ENCODE measurements at places on chromosomes 5 and 9.

GRCh38 chr9:131578021-131578420, 32.7 kb downstream of the PRRT1B start:
- DNase-seq, result no peak

DNA sequence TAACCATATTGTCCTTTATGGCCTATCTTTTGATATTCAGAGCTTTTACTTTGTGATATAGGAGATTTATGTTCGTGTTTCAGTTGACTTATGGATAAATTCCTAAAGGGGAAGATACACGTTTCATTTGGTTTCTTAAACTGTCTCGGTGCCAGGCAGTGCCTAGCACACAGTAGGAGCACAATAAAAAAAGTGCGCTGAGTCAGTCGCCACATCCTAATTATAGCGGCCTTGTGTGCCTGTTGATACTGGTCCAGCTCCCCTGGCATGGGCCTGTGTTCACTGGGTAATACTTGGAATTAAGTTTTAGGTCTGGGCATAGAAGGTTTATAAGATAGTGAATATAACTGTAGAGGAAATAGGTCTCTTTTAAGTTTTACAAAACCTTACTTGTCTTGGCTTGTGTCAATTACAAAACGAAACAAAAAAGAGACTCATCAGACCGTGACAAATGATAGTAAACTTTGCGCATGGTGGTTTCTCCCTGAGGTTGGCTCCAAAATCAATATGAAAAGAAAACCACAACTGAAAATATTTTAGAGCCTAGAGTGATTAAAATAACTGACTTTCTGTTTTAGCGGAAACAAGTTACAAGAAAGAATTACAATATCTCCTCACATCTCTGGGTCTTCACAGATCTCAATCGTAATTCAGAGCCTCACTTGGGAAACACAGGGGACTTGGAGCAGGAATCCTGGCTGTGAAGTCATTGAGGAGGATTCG, 84.8 kb downstream of the MVB12B start:
- DNase-seq, result no peak

GRCh38 chr9:125749287-125749935, 2.2 kb downstream of the PBX3 start:
- no peak for DNase-seq

DNA sequence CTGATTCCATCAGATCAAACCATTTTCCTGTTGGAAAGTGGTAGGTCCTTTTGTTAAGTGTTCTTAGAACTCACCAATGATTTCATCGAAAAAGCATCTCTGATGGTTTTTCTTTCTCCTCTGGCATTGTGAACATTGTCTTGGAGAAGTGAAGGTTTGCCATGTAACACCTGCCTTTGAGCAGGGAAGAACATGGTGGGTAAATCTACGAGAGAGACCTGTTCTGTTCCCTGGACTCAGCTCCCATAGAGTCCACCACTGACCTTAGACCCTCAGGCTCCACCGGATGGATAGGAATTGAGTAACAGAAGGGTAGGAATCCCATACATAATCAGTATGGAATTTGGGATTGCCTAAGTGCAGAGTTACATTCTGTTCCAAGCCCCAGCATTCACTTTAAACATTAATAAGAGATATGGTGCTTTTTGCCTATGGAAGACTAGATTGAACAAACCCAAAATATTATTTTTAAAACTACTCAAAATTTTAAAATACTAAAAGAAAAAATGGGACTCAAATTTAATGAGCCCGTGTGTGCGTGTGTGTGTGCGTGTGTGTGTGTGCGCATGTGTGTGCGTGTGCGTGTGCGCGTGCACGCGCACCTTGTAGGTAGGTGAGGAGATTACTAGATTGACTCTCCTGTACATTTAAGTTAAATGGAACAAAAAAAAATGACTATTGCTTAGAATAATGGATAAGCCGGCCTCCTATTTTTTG, 92.0 kb downstream of the C9orf152 start:
- DNase-seq, result no peak

- DNase-seq, result no peak
These were observed 17.1 kb downstream of the ZNF462 start for GRCh38 chr9:106880081-106880480.

GRCh38 chr9:33372900-33373299, 29.5 kb downstream of the AQP7 start:
- DNase-seq, result no peak

DNA sequence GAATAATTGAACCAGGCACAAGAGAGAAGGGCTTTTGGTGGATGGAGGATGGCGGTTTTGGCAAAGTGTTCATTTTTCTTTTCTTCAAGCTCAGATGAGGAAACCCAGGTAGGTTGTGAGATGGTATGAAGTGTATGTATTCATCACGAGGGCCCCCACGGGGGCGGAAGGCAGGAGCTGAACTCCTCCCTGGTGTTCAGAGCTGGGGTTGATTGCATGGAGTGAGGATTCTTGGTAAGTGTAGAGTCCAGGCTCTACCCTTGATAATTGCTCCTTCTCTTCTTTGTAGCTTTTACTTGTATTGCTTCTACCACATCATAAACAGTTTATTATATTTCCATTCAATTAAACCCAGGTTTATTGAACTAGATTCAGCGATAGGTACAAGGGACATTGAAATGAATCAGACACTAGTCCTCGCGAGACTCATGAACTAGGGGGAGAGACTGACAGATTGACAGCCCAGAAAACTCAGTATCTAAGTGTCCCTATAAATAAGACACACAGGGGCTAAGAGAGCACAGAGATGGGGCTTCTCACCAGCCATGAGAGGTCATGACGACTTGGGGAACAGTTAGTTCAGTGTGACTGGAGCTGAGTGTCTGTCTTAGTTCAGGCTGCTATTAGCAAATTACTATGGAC, 116.7 kb upstream of the KLF4 start:
- no peak for DNase-seq

DNA sequence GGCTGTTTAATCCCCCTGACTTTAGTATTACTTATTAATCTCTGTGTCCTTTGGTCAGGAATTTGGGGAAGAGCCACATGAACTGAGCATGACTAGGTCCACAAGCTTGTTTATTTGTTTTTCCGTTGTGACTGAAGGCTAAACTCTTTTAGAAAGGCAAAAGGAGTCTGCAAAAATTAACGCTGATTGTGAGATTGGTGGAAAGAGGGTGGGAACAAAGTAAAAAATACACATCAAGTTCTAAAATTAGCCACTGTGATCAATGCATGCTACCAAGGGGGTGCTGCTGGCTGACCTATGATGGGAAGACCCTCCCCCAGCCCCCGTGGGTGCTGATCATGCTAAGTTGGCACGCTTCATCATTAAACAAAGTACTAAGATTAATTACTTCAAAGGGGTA, 356.8 kb downstream of the ADGRV1 start:
- no peak for DNase-seq
